HS-5 (cell line): ENCODE measurements at places on chromosomes 11 and 22.

DNA sequence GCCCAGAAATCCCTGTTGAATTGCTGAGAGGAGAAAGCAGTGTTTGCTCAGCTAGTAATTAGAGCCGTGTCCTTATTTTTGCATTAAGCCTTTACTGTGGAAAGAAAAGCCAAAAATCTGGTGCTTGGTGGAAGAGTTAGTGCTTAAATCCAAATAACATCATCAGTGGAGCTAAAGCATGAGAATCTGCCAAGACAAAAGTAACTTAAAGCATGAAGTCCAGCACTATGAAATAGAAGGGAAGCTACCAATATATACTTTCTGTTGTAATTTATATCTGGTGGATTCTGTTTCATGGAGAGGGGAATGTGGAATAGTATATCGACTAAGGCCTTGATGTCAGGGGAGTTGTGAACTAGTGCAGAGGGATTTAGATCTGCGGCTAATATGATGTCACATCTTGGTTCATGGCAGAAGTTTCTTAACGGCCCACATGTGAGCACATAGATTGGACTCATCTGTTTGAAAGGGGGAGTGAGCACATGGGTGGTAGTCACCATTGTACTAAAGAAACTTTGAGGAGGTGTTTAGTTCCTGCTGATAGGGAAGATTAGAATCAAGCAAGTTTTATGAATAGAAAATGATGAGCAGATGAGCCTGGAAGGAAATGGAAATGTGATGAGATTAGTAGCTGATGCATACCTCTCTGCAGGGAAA, 224.4 kb upstream of the MTNR1B start:
- no peak for DNase-seq

GRCh38 chr22:21622011-21622918, 7.6 kb downstream of the YDJC start:
- DNase-seq, result no peak

DNA sequence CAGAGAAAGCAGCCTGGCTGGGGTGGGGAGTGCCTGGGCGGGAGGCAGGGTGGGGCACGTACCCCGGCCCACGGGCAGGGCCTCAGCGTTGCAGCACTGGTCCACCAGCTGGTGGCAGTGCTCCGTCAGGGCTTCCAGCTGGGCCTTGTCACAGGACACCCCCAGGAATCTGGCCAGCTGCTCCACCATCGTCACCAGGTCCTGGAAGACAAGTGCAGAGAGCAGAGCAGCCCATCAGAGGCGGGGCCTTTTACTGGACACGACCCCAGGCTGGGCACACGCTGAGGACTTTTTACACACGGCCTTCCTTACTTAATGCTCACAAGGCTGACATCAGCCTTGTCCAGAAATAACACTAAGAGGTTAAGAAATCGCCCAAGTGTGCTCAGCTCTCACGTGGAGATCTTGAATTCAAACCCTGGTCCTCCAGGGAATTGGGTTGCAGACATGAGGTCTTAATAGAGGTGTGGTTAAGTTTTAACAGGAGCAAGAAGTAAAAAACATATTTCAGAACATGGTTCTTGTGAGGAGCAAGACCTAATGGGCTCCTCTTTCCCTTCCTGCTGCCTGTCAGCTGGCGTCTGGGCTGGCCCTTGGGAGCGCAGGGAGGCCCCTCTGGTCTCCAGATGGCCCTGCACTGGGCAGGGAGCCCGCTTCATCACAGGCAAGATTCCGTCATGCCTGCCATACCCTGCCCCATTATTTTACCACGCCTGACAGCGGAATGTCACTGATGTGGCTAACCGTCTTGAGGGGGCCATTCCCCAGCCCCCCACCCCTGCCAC, 17.1 kb upstream of the EFCAB6 start:
- no peak for DNase-seq

- DNase-seq, result no peak
Measured at GRCh38 chr11:14973621-14974514, 1.7 kb upstream of the CALCA start.

DNA sequence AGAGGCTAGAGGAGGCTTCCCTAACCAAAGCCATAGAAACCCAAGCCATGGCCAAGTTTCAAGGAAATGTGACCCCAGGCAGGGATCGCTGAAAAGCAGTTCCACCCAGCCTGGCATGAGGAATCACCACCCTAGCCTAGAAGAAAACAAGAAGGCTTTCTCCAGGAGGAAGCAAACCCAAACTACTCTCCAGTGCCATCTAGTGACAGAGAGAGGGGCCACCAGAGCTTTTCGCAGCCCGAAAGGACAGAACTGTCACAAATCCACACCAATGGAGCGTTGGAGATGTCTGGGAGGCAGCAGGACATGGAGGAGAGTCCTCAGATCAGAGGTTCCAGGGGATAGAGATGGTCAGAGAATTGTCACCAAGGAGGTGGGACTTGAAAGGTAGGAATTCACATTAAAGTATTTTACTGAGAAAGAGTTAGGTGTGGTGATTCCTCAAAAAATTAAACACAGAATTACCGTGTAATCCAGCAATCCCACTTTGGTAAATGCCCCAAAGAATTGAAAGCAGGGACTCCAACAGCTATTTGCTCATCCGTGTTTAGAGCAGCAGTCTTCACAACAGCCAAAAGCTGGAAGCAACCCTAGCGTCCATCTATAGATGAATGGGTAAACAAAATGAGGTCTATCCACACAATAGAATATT, 67.3 kb upstream of the NUP50 start:
- DNase-seq, result peak; percentile 23
